ENCODE measurements at places on chromosomes 2 and 18. TPM values are rescaled to one million over a fixed set of nuclear protein-coding genes. Genes with fewer than 3 reads are reported as not detected.

The SH3RF3 gene
- total RNA-seq: 6.6 TPM

The POTEI gene
- total RNA-seq: not detected

The ALLC gene
- not detected for total RNA-seq

The TNFRSF11A gene
- total RNA-seq: 0.94 TPM

The PTPRM gene
- total RNA-seq: 206 TPM

The NR4A2 gene
- total RNA-seq: 7.2 TPM

The GALR1 gene
- 0.98 TPM for total RNA-seq

The MLPH gene
- total RNA-seq: 16.1 TPM

The TFCP2L1 gene
- 7.9 TPM for total RNA-seq

The LONRF2 gene
- total RNA-seq: 2.2 TPM

The VWC2L gene
- total RNA-seq: not detected

The CFC1 gene
- not detected for total RNA-seq

The SERPINB13 gene
- total RNA-seq: not detected

The CFAP65 gene
- total RNA-seq: not detected

The GAREM1 gene
- total RNA-seq: 40.9 TPM

The PLCD4 gene
- total RNA-seq: 1.5 TPM

The RAD51AP2 gene
- not detected for total RNA-seq

The SIX2 gene
- total RNA-seq: 3.8 TPM

The REG1B gene
- total RNA-seq: not detected

The CPO gene
- not detected for total RNA-seq

The EMILIN1 gene
- 23.1 TPM for total RNA-seq

The RGPD4 gene
- not detected for total RNA-seq

The LRP2 gene
- total RNA-seq: not detected

The PLGLB1 gene
- 13.0 TPM for total RNA-seq

The ADI1 gene
- total RNA-seq: 82.8 TPM

The AGXT gene
- 0.75 TPM for total RNA-seq

The TNS1 gene
- 360 TPM for total RNA-seq

The RNU2-63P gene
- not detected for total RNA-seq

The KCNK3 gene
- total RNA-seq: 3.3 TPM

The FRZB gene
- total RNA-seq: 0.57 TPM

The FEZ2 gene
- total RNA-seq: 61.9 TPM

The CCDC178 gene
- 4.2 TPM for total RNA-seq

The CHN1 gene
- total RNA-seq: 24.7 TPM

The HRH4 gene
- total RNA-seq: not detected

The DAW1 gene
- not detected for total RNA-seq

The ITGA4 gene
- total RNA-seq: 7.7 TPM

The RNF125 gene
- 16.0 TPM for total RNA-seq

The RAB6C gene
- not detected for total RNA-seq

The CXCR1 gene
- not detected for total RNA-seq

The AOX1 gene
- 567 TPM for total RNA-seq

The NDUFS1 gene
- 55.1 TPM for total RNA-seq

The CFC1B gene
- not detected for total RNA-seq

The STK39 gene
- 47.6 TPM for total RNA-seq

The REG3A gene
- total RNA-seq: not detected

The PTPRN gene
- total RNA-seq: not detected

The NRP2 gene
- 65.3 TPM for total RNA-seq

The IL1R2 gene
- 8.3 TPM for total RNA-seq

The CHST9 gene
- not detected for total RNA-seq

The SERPINB10 gene
- not detected for total RNA-seq

The FABP1 gene
- total RNA-seq: not detected

The KCNIP3 gene
- 5.4 TPM for total RNA-seq

The SERPINB2 gene
- 2.6 TPM for total RNA-seq

The ABCG5 gene
- not detected for total RNA-seq

The GCC2 gene
- 49.4 TPM for total RNA-seq

The DRC1 gene
- not detected for total RNA-seq

The ACKR3 gene
- 84.9 TPM for total RNA-seq

The CRYBA2 gene
- not detected for total RNA-seq

The HSBP1L1 gene
- total RNA-seq: 26.3 TPM

The SLC4A3 gene
- total RNA-seq: 1.3 TPM
